ENCODE measurements at places on chromosomes 1 and 21. TPM values are rescaled to one million over a fixed set of nuclear protein-coding genes. Genes with fewer than 3 reads are reported as not detected.

GRCh38 chr1:214857716-214858115, 224.8 kb upstream of the KCNK2 start:
- DNase-seq, result no peak

DNA sequence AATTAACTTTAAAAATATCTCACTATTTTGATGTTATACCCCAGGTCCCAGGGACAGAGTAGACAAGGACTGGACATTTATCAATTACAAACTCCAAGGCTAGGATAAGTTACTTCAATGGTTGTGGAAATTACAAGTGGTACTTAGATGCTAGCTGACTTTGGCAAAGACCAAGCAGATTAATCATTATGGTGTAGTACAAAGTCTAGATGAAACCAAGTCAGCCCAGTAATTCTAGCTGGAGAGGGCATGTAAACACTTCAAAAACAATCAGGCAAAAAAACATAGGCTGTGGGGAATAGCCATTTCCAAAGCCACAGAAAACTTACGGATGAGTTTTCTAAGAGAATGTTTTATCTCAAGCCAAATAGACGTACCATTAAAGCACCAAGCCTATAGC, 124.5 kb downstream of the TSEN15 start:
- DNase-seq, result no peak

GBP7 gene
- not detected for total RNA-seq

DNA sequence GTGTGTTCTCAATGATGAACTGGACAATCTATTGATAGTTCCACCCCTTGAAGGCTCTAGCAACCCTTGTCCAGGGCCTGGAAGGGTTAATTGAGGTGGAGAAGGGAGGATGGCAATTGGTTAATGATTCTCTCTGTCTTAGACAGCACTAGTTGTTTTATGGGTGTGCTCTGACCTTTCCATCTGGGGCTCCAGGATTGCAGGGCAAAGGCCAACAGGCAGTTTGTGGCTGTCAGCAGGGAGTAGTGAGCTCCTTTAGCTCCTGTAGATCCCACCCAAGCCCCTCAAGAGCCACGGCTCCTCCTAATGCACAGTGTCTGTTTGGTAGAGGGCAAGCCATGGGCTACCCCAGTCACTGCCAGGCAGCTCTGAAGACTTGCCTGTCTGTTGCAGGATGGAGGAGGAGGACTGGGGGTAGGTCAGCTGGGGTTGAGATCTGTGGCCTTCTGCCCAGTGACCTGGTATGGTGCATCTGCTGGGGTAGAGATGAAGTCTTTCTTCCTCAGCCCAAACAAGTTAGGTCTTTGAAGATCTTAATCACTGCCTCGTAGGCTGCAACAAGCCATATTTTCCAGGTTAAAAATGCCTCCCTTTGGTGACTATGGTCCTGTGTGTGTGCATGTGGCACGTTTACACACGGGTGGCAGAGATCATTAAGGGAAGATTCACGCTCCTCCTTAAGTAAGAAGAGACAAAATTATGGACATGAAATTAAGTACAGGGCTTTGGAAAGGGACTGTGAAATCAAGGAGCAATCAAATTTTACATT, 7.7 kb downstream of the MROH7 start:
- DNase-seq, result no peak

- no peak for DNase-seq
These were observed 112.9 kb downstream of the DAB1 start for GRCh38 chr1:57311006-57311405.

TSSK3 gene
- not detected for total RNA-seq

VTCN1 gene
- not detected for total RNA-seq

DNA sequence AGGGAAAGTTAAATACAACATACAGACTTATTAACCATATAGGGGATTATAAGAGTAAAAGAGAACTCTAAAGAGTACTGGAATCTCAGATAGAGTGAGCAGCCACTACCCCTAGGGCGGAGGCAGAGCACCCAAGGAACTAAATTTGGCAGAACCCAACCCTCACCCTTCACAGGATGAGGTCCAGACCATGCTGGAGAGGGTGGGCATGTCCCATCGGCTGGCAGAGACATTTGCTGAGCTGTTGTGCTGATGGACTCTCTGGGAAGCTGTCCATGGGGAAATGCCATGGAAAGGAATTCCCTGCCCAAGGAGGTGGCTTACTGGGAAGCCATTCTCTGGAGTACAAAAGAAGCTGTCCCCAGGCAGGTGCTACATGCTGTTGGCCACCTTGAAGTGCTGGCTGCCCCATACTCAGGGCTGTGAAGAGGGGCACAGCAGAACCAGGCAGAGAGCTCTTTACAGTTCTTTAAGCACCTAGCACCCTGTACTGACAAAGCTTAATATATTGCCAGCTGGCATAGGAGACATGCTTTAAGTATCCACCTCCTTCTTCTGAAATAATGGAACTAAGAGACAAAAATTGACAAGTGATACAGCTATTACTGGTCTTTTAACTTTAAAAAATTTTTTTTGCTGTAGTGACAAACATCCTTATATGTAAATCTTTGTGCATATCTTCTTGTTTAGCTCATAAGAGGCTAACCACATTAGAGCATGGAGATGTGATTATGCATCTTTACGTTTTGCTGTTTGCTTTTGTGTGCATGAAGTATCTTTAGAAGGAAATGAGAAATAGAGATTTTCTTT, 29.6 kb downstream of the TSNAX start:
- DNase-seq, result peak; percentile 77

- no peak for DNase-seq
These were observed 437.1 kb downstream of the PTBP2 start for GRCh38 chr1:97158691-97159096.

DNA sequence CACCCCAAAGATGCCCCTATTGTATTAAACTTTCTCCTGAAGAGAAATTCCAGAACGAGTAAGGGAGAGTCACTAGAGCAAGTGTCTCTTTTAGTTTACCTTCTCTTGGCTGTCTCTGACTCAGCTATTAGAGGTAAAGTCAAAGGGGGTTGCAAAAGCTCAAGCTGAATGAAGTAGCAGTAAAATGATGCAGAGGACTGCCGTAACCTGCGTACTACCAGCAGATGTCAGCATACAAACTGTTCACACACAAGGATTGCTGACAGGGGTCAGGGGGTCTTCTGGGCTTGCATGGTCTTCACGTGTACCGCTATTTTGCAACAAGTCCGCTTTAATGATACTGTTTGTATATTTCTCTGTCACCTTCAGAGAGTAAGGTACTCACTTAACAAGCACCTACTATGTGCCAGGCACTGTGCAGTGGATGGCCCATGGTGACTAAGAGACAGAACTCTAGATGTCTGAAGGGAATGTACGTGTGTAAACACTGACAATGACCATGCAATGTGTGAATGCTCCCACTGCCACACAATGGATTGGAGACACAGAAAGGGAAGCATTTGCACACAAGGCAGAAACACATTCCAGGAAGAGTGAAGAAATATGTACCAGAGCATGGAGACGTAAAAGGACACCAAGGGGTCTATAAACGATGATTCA, 34.9 kb downstream of the CHML start:
- DNase-seq, result no peak

DNA sequence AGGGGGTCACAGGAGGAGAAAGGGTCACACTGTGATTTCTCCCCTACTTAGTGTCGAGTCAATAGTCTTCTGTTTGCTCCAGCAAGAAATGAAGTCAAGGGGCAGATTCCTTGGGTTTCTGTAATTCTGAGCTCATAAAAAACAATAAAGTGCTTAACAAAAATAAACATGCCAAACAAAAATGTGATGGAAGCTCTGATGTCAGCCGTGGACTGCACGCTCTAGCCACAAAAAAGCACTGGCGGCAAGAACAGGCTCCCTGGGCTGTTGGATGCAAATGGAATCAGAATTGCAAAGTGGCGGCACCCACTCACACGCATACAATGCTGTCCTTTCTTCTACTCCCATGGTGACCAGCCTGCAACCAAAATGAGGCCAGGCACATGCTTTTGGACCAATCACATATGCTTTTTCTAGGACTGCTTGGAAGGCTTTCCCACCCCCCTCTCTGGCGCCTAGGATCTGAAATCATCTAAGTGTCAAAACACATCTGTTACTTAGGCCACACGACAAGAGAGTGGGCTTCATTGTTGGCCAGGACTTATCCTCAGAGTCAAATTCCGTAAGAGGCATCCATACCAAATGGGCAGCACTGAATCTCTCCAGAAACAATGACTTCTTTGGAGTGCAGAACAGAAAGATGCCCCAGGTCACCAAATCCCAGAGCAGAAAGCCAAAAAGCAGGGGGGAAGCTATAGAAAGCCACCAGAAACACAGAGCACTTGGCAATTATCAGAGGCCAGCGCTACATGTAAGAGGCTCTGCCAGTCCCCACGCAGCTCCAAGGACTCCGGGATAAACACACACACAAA, 9.2 kb downstream of the C1orf198 start:
- peak; percentile 84 for DNase-seq

- no peak for DNase-seq
These were observed 45.3 kb upstream of the SLC5A9 start for GRCh38 chr1:48177257-48177656.

GRCh38 chr1:231683439-231684165, 57.0 kb downstream of the DISC1 start:
- no peak for DNase-seq

- DNase-seq, result no peak
These were observed 9.5 kb upstream of the SEMA4A start for GRCh38 chr1:156143765-156144489.

Measured in IMR-90 (cell line).